AG04449 (cell line): ENCODE measurements at places on chromosomes 11 and 22.

DNA sequence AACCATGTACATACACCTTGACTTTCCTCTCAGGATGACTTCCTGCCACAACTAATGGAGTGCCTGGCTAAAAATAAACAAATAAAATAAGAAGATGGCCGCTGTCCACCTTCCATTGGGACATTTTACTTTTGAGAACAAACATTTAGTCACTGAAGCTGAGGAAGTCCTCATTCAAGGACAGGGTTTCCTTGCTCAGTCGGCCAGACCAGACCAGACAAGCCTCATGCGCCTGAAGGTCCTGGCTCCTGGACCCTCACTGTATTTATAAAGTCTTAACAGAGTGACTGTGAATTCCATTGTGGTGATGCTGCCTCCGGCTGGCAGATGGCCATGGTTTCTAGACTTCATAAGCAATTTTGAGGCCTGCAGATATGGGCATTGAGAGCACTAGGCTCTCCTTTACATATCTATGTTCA, 114.5 kb downstream of the MAML2 start:
- peak; percentile 67 for DNase-seq

DNA sequence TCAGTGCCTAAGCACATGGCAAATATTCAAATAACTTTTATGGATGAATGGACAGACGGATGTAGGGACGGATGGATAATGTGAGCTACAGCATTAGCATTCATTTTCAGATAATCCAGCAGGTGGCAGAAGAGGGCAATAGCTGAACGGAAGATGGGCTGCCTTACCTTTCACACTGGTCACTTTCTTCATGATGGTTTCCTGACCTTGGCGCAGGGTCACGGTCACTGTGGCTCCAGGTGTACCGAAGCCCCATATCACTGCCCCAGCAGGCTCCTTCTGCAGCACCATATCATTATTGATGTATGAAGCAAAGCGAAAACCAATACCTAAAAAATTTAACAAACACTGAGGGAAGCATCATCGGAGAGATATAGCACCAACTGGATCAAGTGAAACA, 4.3 kb downstream of the SIAE start:
- DNase-seq: no peak

DNA sequence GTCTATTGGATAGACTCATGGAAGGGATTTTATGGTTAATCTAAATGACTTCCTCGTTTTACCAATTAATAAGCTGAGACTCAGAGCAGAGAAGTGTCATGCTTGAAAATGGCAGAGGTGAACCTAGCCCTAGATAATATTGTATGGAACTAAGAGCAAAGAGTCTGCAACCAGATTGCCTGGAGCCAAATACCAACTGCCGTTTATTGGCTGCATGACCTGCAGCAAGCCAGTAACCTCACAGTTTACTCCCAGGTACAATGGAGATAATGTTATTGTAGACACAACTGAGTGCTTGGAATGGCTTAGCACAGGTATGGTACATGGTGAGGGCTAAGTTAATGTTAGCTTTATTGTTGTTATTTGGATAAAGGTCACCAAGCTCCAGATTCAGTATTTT, 84.6 kb upstream of the FAT3 start:
- no peak for DNase-seq

GRCh38 chr22:44192098-44192815, 11.5 kb downstream of the PARVG start:
- DNase-seq: no peak

GRCh38 chr11:9625728-9626127, 38.1 kb upstream of the SWAP70 start:
- DNase-seq: no peak

GRCh38 chr11:23688835-23689234, 808.0 kb upstream of the LUZP2 start:
- no peak for DNase-seq

DNA sequence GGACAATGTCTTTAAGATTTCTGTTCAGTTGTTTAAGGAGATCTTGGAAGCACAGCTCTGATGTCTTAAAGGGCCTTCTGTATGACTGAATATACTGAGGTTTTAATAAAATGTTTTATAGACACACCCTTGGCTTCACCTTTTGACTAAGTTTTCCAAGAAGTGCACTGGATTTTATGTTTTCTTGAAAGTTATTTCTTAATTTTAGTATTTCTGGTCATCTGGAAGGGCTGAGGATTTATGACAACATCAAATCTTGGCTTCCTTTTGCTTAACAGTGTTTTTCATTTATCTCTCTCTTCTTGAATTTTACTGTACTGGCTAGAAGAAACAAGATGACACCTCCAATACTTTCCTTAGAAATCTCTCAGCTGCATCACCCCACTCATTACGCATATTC, 2423.4 kb downstream of the LRRC4C start:
- no peak for DNase-seq

GRCh38 chr22:45696227-45696626, 24.6 kb downstream of the ATXN10 start:
- no peak for DNase-seq

DNA sequence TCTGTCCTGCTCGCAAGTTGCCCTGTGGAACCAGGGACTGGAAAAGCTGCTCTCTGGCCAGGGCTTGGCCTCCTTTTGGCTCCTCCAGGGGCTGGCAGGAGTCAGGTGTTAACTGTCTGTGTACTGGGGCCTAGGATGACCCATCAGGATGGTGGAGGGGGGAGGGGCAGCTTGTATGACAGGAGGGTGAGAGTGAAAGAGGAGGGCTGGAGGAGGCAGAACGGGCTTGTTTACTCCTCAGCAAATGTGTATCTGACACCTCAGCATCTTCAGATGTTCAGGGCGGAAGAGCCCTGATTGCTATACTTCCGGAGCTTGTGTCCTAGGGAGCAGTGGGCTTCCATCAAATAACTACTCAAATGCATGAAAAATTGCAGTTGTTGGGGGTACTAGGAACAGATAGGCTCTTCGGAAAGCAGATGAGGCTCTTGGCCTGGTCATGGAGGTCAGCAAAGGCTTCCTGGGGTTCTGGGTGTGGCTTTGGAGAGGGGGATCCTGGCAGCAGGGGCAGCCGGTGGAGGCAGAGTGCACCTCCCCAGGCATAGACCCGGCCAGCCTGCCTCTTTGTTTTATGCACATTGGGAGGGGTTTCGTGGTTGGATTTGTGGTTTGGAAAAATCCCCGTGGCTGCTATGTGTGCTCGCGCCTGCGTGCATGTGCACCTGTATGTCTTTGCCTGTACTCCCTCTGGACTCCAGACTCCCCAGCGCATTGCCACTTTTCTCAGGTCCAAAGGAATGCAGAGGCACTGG, 31.2 kb downstream of the CD82 start:
- DNase-seq: no peak

- peak; percentile 44 for DNase-seq
Measured at GRCh38 chr11:304915-305843, 2.4 kb upstream of the IFITM2 start.

DNA sequence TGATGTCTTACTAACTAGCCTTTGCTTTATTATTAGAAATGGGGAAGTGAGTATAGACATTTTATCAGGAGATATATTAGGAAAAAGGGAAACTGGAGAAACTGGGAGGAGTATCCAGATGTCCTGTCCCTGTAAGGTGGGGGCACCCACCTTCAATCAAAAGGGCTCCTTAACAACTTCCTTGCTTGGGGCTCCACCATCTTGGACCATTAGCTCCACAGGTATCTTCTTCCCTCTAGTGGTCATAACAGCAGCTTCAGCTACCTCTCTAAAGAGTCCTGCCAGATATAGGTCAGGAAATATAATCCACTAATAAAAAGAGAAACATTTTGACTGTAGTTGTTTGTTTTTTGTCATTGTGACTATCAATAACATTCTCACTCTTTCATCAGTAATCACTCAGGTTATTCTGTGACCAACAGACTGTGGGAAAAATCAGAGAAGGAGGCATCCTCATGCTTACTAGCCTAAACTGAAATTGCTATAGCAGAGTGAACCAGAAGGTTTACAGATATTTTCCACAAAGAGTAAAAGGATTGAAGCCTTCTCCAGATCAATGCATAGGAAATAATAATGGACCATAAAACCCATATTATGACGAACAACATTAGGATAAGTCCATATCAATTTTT, 10.4 kb downstream of the OR51B4 start:
- no peak for DNase-seq

- no peak for DNase-seq
Measured at GRCh38 chr11:4054643-4055042, 40.0 kb upstream of the RRM1 start.

GRCh38 chr22:46309526-46310085, 12.9 kb downstream of the GTSE1 start:
- DNase-seq: no peak

- DNase-seq: no peak
Measured at GRCh38 chr11:74195828-74196227, 24.7 kb downstream of the PPME1 start.

GRCh38 chr22:36595154-36595553, 66.2 kb upstream of the EIF3D start:
- no peak for DNase-seq

DNA sequence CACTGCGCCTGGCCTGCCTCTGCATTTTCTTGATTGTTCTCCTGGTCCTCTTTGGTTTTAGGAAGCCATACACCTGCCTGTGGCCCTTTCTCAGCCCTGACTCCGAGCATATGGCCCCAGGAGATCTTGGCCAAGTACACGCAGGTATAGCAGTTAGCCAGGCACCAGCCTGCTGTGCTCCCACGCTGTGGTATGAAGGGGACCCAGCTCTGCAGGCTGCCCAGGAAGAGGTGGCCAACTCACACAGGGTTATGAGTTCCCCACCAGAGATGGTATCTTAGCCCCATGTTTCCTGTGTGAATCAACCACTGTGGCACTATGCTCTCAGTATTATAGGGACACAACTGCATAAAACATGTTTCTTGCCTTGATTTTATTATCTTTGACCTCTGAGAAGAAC, 31.1 kb downstream of the SGSM3 start:
- DNase-seq: no peak

DNA sequence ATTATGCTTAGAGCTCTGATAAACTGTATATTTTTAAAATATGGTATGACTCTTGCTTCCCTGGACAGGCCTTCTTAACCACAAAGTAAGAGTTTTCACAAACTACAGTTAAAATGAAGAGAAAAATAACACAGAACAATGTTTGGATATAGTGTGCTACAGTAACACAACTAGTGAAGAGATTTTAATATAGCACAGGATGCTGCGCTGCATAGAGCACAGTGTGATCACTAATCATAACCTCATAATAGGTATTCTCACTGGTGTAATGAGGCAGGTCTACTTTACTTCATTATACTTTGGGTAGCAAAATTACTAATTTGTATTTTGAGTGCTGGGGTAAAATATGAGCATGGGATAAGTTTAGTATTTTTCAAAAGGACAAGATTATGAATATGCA, 256.5 kb downstream of the GUCY1A2 start:
- DNase-seq: no peak

- DNase-seq: no peak
Measured at GRCh38 chr11:34512840-34513681, 533 bp downstream of the ELF5 start.

DNA sequence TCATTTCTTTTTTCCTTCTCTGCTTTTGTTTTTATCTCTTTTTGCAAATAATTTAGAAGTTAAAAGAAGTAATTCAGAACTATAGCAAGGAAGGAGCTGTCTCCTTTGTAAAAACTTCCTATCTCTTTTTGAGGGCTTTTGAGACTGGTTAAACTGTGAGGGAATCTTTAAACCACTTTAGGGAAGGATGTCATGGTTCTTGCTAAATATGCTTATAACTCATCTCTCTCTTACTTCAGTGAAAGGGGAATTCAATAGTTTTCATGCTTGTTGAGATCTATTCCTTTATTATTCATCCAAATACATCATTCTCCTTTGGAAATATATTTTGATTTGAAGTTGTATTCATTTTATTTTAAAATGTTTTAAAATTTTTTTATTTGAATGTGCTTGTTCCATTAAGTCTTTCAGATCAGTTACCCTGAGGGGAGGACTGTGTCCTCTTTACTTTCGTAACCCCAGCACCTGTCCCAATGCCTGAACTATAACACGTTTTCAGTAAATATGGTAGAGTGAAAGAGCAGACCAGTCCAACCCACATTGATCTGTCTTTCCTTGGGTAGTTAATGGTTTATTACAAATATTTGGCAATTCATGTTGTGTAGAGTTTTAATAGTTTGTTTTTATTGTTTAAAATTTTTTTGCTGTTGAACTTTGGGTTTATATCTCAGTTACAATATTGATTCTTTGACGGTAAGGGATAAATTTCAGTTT, 27.5 kb downstream of the AMOTL1 start:
- DNase-seq: no peak

DNA sequence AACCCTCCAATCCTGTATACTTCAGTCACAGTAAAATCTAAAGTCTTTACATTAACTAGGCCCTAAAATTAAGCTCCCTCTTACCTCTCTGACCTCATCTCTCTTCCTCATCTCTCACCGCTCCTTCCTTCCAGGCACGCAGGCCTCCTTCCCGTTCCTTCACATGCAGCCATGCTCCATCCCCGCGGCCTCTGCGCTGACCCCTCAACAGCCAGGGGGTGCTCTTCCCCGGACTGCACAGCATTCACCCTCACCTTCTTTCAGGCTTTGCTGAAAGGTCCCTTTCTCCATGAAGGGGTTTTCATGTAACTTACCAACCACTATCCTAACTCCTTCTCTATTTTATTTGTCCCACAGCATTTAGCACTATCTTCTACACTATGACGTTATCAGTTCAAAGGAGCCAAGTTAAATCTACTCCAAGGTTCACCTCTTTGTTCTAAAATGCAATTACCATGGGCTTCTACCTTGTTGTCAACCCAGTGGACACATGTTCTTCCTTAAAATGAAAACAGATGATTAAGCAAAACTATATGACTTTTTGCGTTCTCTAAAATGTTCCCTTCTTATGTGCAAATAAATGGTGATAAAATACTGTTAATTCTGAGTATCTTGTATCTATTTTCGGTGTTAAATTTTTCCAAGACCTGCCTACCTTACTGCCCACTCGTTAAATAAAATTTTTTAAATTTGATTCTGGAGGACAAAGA, 57.8 kb upstream of the APOA1 start:
- DNase-seq: no peak

DNA sequence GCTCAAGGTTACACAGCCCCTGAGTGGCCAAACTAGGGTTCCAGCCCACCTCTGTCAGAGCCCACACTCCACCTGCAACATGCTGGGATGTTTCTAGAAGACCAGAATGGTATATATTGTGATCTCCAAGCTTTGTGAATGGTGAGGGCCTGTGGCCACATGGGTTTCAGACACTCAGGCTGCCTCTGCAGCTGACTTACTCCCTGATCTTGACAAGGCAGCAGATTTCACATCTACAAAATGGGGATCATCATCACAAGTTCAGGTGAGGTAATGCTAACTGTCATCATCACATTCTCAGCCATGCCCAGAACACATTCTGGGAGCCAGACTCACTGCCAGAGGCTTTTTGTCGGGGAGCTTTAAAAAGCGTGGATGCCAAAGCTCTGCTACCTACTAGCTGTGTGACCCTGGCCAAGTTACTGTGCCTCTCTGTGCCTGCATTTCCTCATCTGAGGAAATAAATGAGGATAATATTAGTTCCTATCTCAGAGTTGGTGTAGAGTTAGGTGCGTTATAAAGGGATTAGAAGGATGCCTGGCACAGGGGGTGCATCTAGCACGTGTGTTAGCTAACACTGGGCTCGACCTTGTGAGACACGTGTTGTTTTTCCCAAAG, 24.9 kb upstream of the WNT11 start:
- DNase-seq: no peak
